Neural crest cell (in vitro differentiated cells): ENCODE measurements at places on chromosomes 1 and 21.

DNA sequence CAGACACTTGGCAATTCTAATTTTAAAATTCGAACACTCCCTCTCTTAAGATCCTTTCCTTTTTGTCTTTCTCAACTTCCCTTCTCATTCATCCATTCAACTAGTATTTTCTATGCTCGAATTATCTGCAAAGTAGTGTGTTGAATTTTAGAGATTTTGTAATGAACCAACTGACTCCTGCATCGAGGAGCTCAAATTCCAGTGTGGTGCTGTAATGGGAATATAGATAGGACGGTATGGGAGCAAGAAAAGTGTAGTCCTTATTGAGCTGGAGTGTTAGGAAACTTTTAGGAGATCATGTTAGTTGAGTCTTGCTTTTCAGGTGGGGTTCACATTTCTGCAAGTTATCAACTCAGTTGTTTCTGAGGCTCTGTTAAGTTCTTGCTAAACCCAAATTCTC, 897.5 kb downstream of the TTLL7 start:
- DNase-seq: no peak

GRCh38 chr1:99544328-99544727, 101.6 kb upstream of the PALMD start:
- no peak for DNase-seq

GRCh38 chr1:51958824-51959223, 31.7 kb downstream of the RAB3B start:
- DNase-seq: no peak

DNA sequence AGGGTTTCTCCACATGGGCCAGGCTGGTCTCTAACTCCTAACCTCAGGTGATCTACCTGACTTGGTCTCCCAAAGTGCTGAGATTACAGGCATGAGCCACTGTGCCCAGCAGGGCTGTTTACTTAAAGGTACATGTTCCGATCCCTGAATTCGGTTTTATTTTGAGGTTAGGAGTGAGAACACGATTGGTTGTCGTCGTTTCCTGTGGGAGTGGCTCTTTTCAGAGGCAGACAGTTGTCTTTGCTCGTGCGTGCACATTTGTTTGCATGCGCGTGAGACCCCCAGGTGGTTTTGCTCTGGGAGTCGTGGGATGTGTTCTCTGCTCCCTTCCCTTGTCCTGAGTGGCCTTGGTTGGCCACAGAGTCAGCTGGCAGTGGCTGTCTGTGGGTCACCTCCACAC, 60.2 kb downstream of the SKI start:
- no peak for DNase-seq

- no peak for DNase-seq
Measured at GRCh38 chr21:14956807-14957206, 108.0 kb downstream of the NRIP1 start.

DNA sequence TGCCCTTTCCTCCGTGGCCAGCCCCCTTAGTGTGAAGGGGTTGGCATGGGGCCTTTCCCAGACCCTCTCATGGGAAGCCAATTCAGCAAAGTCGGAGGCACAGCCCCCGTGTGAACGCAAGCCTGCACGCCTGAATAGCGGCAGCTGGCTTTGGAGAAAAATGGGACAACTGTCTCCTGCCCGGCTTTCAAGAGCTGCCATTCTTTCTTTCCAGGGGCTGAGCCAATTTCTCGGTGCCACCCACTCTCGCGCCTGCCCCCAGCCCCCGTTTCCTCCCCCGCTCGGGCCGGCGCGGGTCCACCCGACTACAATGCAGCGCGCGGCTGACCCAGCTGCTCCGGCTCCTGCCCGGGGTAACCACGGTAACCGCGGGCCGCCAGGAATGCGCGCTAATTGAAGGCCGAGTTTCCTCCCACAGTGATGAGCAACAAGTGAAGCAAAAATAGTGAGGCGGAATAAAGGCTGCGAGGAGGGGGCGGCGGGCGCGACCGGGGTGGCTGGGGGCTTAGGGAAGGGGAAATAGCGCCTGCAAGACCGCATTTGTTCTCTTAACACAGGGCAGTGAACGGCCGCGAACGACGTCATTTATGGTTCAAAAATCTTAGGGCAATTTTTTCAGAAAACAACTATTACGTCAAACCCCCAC, 27.8 kb downstream of the ILDR2 start:
- peak; percentile 83 for DNase-seq

DNA sequence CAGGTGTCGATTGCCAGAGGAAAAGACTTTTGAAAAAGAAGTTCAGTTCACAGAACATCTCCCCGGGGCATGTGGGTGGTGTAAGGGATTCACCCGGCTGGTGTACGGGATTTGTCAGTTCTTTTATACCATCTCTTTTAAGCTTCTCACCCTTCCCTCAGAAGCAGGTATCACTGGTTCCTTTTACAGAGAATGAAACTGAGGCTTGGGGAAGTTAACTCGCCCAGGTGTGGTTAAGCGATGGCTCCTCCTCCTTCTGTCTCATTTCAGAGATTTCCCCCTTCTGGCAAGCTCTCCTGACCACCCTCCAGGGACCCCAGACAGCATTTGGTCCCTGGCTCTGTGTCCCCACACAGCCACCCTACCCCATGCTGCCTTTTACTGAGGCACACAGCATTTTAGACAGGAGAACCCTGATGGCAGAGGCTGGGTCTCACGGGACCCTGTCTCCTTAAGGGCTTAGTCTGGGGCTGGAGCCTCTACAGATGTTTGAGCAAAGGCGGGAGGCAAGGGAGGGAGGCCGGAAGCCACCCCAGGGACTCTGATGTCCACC, 2.8 kb upstream of the ECE1 start:
- no peak for DNase-seq

DNA sequence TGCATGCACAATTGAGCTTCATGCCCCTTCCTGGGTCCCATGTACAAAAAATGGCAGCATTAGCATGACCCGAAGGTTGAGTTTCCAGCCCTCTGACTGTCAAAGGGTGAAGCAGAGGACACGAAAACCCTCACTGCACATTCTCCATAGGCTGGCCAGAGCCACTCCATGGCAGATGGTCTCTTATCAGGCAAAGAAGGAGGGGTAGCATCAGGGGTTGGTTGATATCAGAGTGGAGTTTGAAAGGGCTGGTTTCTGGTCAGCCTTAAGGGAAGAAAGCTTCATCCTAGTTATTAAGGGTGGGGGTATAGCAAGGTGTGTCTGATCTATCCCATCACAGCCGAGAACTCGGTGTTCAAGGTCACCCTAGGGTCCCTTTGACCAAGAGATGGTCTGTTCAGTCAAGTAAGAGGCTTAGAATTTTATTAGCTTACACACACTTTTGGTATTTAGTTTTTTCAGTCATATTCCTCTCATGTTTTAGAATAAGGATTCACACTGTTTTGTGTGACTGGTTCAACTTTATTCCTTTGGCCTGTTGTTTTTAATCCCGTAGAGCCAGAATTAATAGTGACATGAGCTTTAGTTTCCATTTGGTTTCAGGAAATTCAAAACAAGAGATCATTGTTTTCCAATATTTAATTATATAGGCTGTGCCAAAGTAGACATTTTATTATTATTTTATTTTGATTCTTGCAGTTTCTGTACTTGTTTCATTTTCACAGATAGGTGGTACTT, 199.9 kb upstream of the FMN2 start:
- DNase-seq: no peak

DNA sequence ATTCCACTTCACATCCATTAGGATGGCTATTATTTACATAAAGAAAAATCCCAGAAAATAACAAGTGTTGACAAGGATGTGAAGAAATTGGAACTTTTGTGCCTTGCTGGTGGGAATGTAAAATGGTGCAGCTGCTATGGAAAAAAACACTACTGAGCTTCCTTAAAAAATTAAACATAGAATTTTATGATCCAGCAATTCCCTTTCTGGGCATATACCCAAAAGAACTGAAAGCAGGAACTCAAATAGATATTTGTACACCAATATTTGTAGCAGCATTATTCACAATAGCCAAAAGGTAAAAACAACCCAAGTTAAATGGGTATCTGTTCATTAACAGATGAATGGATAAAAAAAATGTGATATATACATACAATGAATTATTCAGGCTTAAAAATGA, 45.6 kb downstream of the WNT2B start:
- DNase-seq: no peak

DNA sequence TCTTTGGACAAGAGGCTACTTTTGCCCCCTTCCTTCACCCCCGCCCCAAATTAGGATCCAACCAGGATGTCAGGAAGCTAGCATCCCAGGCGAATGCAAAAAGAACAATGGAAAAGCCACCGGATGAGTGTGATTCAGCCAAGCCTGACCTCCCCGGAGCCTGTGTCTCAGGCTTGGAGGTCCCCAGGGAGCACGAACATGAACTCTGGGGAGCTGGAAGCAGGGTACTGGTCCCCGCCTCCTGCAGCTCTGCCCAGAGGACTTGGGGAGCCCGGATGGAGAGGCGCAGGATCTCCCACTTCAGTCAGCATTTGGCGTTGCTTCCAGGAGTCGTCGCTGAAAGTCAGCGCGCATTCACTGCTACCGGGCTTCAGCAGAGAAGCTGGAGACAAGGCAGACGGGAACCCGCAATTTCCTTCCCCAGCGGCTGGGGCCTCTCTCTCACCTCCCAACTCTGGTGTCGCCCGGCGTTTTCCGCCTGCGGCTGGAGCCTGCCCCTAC, 1.8 kb upstream of the TBX15 start:
- DNase-seq: no peak

GRCh38 chr21:17921579-17922530, 102.7 kb upstream of the C21orf91 start:
- no peak for DNase-seq

GRCh38 chr1:245510144-245510543, 355.4 kb downstream of the KIF26B start:
- no peak for DNase-seq

- DNase-seq: no peak
Measured at GRCh38 chr1:61853583-61853982, 111.3 kb downstream of the PATJ start.

DNA sequence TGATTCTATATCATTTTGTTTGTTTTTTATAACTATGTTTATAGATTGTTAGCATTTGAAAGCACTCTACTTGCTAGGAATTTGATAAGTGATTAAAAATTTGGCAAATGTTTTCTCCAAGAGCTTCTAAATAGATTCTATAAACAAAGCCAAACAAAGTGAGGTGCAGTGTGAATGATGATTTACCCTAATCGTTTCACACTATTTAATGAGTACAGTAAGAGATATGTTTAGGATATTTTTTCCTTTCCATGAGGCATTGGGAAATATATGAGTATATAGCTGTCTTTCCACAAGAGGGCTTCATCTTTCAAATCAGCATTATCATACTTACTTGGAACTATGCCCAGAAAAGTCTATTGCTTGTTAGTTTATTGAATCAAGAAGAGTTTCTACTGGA, 277.0 kb upstream of the BRINP3 start:
- no peak for DNase-seq

- no peak for DNase-seq
Measured at GRCh38 chr1:156714830-156715229, 9.4 kb upstream of the CRABP2 start.

DNA sequence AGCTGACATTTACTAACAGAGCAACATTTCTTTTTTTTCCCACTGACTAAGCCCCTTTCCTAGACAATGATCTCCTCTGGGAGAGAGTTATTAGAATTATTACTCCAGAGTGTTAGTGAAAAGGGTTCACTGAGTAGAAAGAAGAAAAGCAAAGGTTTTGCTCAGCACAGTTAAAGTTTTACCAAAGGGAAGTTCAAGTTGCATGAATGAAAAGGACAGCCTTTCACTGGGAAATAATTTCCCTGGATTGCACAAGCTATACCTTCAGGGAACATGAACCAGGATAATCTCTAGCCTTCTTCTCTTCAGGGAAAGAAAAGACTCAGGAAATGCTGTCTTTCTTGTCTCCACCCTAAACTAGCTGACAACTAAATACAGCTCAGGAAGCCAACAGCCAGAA, 71.4 kb upstream of the ESRRG start:
- no peak for DNase-seq

- DNase-seq: no peak
Measured at GRCh38 chr1:117633423-117633822, 27.6 kb downstream of the TENT5C start.

DNA sequence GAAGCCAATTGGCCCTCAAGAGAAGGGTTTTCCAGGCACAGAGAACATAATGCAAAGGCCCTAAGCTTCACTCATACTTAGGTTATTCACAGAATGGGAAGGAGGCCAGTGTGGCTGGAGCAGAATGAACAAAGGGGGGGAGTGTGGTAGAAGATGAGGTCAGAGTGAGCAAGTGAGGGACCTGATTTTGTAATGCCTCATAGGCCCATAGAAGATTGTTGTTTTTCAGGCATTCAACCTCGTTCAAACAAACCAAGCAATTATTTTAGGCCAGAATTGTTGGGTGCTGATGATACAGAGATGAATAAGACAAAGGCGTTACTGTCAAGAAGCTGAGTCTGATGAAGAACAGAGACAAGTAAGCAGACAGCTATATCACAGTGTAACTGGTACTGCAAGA, 54.5 kb upstream of the RAP1A start:
- DNase-seq: no peak
